ENCODE measurements at places on chromosomes 2 and 18.
A peak's percentile ranks its signal among the peaks of the same experiment; 100 is the strongest.

DNA sequence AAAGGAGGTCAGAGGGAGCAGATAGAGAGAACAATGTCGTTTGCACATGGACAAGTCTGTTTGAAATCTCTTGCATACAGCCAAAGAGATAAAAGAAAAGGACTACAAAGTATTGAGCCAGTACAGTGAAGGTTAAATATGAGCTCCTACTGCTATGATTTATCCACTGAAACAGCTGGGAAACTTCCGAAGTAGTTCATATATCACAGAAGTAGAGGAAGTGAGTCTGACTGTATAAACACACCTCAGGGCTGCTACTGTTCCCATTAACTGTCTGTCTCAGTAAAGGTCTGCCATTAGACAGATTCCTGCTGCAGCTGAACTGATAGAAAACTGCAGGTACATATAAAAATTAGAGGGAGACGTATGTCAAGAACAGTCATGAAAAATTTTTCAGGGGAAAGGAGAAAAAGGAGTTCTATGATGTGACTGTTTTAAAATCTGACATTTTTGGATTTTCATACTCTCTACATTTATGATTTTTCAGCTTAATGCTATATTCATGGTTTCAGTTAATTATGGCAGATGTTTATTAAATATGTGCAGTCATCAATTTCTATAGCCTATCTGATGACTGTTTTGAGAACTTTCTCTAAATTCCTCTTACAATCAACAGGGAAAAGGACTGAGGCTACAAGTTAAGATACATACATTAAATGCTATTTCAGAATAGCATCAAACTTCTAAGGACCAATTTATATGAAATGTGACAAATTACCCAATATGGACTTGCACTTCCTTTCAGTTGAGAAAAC is 364.7 kb downstream of the ERBB4 start:
- DNase-seq: no peak

DNA sequence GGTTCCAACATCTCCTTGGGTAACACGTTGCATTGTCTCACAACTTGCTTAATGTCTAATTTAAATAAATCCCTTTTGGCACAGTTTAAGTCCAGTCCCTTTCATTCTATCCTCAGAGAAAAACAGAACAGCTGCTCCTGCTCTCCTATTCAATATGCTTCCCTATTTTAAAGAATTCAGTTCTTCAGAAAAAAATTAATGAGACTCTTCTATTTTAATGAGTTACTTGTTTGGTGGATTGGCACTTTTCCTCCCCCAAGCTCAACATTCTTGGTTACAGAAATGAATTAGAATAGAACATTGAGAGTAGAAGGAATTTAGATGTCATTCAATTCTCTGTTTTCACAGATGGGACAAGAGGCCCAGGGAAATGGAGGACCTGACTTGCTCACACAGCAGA is 116.9 kb upstream of the ATP8B1 start:
- DNase-seq: no peak

- peak; percentile 48 for DNase-seq
Observed at GRCh38 chr18:62505669-62506494, 16.9 kb upstream of the ZCCHC2 start.

DNA sequence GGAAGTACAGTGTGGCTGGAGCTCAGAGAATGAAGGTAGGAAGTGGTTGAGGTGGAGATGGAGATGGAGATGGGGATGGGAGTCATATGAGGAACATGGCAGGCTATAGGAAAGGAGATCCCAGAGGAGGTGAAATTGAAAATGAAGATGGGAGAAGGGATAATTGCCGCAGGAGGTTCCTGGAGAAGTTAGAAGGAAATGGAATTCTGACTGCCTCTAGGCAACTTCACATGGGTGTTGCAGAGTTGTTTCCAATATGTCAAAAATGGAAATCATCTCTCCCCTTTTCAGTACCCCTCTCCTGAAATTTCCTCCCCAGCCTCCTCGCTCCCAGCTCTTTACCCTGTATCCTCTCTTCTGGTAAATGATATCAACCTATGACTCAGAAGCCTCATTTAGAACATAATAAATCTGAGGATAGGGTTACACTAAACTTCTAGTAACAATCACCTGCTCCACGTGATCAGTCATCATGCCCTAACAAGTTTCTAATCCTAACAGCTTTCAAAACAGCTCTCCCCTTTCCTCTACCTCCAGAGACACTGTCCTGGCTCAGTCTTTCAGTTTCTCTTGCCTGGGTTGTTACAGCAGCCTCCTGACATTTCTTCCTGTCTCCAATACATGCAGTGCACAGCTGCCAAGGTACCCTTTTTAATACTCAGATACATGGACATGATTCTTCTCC is 201.9 kb upstream of the RBMS1 start:
- DNase-seq: no peak

DNA sequence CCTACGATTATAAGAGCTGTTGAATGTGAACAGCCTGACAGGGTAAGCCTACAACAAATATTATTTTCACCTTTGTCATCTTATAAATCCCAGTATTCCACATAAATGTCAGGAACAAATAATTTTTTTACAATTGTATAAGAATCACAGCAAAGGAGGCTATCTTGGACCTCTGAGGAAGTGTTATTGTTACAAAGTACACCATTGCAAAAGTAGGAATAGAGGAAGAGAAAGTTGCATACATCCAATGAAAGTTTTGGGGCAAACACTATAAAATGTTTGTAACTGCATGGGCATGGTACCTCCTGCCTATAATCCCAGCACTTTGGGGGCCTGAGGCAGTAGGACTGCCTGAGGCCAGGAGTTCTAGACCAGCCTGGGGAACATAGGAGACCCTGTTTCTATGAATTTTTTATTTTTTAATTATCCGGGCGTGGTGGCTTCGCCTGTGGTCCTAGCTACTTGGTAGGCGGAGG is 715 bp upstream of the MEMO1 start:
- DNase-seq: no peak
